Kasumi-1 (cell line): ENCODE measurements at places on chromosomes 1 and 21.
A peak's percentile ranks its signal among the peaks of the same experiment; 100 is the strongest.

DNA sequence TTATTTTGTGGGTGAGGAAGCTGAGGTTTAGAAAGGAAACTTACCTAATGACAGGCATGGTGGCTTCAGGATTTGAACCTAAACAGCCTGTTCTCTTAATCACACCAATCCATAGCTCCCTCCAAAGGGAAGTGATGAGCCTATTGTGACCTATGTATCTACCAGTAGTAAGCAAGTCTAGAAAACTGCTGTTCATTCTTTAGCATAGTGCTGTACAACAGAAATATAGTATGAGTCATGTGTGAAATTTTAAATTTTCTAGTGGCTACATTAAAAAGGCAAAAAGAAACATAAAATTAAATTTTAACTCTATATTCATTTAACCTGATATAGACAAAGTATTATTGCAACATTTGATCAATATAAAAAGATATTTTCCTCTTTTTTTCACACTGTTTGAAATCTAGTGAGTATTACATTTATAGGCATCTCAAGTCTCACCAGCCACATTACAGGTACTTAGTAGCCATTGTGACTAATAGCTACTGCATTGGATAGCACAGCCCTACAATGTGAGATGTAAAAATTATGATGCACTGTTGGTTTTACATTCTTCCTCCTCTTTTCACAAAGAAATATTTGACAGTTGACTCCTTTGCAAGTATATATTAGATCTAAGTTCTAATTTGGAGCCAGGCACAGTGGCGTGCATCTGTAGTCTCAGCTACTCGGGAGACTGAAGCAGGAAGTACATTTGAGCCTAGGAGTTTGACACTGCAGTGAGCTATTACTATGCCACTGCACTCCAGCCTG lies 16.6 kb downstream of the IPO9 start:
- DNase-seq: peak; percentile 4

- no peak for DNase-seq
These were observed 12.8 kb downstream of the PRDM15 start for GRCh38 chr21:41866274-41866809.

DNA sequence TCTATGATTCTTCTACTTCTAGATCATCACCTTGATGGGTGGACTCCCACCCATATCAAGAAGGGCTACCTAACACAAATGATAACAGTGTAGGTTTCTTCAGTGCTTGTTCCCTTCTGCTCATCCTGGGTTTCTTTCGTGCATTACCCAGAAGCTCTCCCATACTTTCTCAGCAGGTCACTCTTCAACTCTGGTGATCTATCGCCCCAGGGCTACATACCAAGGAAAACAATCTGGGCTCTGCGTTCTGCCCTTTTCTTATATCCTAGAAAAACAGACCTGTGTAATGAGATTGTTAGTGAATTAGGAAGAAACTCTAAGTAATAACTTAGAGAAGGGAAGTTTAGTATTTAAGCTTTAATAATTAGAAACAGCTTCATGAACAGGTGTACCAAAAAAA lies 370.6 kb upstream of the SPAG17 start:
- DNase-seq: no peak

DNA sequence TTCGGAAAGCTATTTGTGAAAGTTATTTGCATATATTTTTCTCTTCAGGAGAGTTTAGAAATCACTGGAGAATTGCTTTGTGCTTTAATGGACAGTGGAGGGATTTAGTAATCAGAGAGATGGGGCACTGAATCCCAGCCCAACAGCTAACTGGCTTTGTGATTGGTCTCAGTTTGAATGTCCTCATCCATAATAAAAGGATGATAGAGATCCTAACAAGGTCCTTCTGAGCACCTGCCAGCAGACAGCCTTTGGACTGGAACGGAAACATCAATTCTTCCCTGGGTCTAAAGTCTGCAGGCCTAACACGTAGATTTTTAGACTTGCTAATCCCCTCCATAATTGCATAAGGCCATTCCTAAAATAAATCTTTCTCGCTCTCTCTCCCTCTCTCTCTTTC lies 112.0 kb upstream of the ADAMTS5 start:
- DNase-seq: no peak

GRCh38 chr1:38183096-38183495 lies 136.5 kb upstream of the POU3F1 start:
- DNase-seq: no peak

DNA sequence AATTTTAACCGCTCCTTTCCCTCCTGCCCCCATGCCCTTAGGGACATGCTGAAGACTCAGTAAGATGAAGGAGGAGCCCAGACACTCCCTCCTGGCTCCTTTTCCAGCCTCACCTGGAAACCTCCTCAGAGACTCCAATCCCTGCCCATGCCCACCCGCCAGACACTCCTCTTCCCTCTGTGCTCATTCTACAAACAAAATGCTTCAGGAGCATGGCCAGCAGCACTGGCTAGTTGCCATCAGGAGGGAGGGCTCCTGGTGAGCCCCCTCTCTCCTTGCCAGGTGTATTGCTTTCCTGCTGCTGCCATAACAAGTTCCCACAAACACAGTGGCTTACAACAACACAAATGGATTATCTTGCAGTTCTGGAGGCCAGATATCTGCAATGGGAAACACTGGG lies 126.1 kb downstream of the PSMG1 start:
- no peak for DNase-seq

DNA sequence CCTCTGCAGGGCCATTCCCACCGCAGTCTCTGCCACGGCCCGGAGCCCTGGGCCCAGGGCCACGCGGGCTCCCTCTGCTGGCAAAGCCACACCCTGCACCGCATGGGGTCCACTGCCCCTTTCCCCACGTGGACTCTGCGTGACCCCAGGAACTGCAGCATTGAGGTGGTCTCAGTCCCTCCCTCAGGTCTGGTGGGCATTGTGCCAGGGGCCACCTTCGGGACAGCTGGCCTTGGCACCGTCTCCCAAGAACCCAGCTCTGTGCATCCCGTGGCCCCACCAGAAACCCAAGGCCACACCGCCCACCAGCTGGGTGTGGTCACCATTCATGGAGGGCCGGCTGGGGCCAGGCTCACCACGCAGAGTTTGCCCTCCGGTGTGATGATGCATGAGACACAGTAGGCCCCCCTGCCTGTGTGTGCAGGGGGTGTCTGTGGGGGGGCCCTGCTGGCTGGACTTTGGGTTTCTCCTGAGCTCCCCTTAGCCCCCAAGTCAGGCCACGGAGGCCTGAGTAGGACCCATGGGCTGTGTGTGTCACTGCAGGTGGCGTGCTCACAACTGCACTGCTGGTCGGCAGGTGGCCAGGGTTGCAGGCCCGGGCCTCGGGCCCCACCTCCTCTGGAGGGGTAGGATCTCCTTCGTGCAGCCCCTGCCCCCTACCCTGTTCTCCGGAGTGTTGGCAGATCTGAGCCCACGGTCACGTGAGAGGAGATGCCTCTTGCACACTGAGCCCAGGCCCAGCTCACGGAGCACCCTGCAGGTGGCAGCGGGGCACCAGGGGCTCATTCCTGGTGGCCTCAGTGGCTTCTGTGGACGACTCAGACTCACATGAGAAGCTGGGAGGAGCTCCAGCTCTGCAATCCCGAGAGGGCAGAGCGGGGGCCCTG lies 5.8 kb downstream of the VWA1 start:
- DNase-seq: peak; percentile 30
